Right forelimb (tissue), 1 donor: ENCODE measurements at places on chromosomes 2 and 18.

GRCh38 chr2:173216051-173216450, 138.6 kb upstream of the CDCA7 start:
- DNase-seq = no peak

- no peak for DNase-seq
These were observed 45.1 kb downstream of the DPYSL5 start for GRCh38 chr2:26892922-26893524.

- DNase-seq = no peak
These were observed 344.9 kb downstream of the LPIN1 start for GRCh38 chr2:12091201-12091806.

GRCh38 chr18:31049189-31049588, 6.6 kb upstream of the DSC3 start:
- DNase-seq = no peak

DNA sequence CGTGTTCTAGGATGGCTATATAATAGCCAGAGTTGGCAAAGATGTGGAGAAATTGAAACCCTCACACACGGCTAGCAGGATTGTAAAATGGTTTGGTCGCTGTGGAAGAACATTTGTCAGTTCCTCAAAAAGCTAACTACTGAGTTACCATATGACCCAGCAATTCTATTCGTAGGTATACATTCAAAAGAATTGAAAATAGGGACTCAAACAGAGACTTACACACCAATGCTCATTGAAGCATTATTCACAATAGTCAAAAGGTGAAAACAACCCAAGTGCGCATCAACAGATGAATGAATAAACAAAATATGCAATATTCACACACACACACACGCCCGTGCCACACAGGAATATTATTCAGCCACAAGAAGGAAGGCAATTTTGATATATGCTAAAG, 98.7 kb downstream of the PLA2R1 start:
- no peak for DNase-seq
